ENCODE measurements at places on chromosomes 3 and 15. TPM values are rescaled to one million over a fixed set of nuclear protein-coding genes. Genes with fewer than 3 reads are reported as not detected.
A peak's percentile ranks its signal among the peaks of the same experiment; 100 is the strongest.

GRCh38 chr3:67654099-67654843 lies at the start of gene SUCLG2:
SUCLG2 (minus strand) TSS chr3:67654612; CDS start chr3:67654586, 26 bp downstream.
- peaks cover 15% of the 10 kb centered on the region for H3K36me3 ChIP-seq
- H3K4me1 ChIP-seq = peaks cover 56% of the 10 kb centered on the region
- DNase-seq = peak; percentile 92
- peak within 1 kb of the TSS; percentile 87 for H3K27ac ChIP-seq

- no peaks in the 10 kb centered on the region for H3K4me1 ChIP-seq
- no peak for DNase-seq
- no peaks in the 10 kb centered on the region for H3K36me3 ChIP-seq
- no peak overlapping the region for H3K27ac ChIP-seq
- H3K4me3 ChIP-seq = no peak overlapping the region
- H3K27me3 ChIP-seq = no peaks in the 10 kb centered on the region
Measured at GRCh38 chr3:79041621-79042020, 726.2 kb downstream of the ROBO1 start.

NAALADL2 gene
- total RNA-seq = not detected

EOGT gene
- 4.8 TPM for total RNA-seq

DNA sequence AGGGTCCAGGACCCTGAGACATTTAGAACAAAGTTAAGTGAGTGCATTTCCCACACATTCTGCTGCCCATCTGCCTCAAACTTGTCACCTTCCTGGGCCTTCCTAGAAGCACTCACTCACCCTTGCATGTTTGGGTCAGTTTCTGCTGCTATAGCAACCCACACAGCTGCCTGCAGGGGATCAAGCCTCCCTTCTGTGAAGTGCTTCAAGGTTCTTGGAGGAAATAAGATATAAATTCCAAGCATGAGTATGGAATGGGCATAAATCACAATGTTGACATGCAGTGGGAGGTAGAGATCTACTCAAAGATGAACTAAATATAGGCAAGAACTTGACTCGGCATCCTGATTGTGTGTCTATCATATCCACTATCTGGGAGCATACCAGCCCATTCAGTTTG lies 140.4 kb downstream of the SLC9A9 start:
- H3K27ac ChIP-seq = no peak overlapping the region
- no peak for DNase-seq
- H3K4me1 ChIP-seq = no peaks in the 10 kb centered on the region
- H3K4me3 ChIP-seq = no peak overlapping the region
- no peaks in the 10 kb centered on the region for H3K27me3 ChIP-seq

GRCh38 chr3:179865861-179866505 lies 170.8 kb downstream of the PEX5L start:
- DNase-seq = no peak
- no peaks in the 10 kb centered on the region for H3K4me1 ChIP-seq
- H3K27ac ChIP-seq = no peak overlapping the region
- no peaks in the 10 kb centered on the region for H3K27me3 ChIP-seq
- no peaks in the 10 kb centered on the region for H3K36me3 ChIP-seq

All from activated naive CD4-positive, alpha-beta T cell treated with anti-CD3 and anti-CD28 coated beads for 36 hours (primary cell).